ENCODE measurements at places on chromosomes 5 and 9. TPM values are rescaled to one million over a fixed set of nuclear protein-coding genes. Genes with fewer than 3 reads are reported as not detected.

Gene PCDH12
- 4.5 TPM for total RNA-seq

Gene FOXI1
- not detected for total RNA-seq

Gene CD274
- total RNA-seq: 2.2 TPM

Gene CEP72
- 3.3 TPM for total RNA-seq

Gene SPATA31E1
- total RNA-seq: not detected

Gene SPIN1
- total RNA-seq: 59.9 TPM

Gene DRD1
- not detected for total RNA-seq

Gene CARD6
- total RNA-seq: 16.1 TPM

Gene C5orf46
- total RNA-seq: not detected

Gene SPATA6L
- 4.5 TPM for total RNA-seq

Gene PAXX
- total RNA-seq: 72.1 TPM

Gene PCDHA4
- 2.1 TPM for total RNA-seq

Gene ADGRV1
- total RNA-seq: 0.90 TPM

Gene ORM1
- not detected for total RNA-seq

Gene TMEM267
- total RNA-seq: 12.7 TPM

- DNase-seq: no peak
- no peak overlapping the region for H3K27ac ChIP-seq
- H3K36me3 ChIP-seq: no peaks in the 10 kb centered on the region
- H3K4me1 ChIP-seq: no peaks in the 10 kb centered on the region
- no peak overlapping the region for H3K4me3 ChIP-seq
- H3K27me3 ChIP-seq: no peaks in the 10 kb centered on the region
These were observed 107.1 kb upstream of the MSX2 start for GRCh38 chr5:174617285-174617684.

DNA sequence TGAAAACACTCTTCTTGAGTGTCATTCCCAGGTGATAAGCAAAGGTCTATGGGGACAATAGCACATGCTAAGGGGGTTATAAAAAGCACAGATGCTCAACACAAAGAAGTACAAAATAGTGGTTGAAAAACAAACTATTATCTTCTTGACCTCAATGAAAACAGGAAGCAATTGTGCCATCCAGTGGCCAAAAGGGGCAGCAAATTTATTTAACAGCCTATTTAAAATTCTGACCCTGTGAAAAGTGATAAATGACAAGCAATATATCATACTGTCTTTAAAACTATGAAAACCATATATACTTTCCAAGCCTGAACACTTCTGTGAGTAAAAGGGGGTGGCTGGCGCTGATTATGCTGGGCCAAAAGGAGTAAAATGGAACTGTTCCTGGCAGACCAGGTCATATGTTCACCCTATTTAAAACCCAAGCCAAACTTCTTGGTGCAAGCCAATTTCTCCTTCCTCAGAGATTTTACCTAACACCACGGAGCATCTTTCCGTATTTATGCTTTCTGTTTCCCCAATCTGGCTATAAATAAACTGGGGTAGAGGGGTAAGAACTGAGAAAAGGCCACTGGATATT, 29.7 kb downstream of the TEX10 start:
- H3K27ac ChIP-seq: no peak overlapping the region
- no peaks in the 10 kb centered on the region for H3K27me3 ChIP-seq
- no peak overlapping the region for H3K4me3 ChIP-seq
- H3K4me1 ChIP-seq: no peaks in the 10 kb centered on the region
- peaks cover 45% of the 10 kb centered on the region for H3K36me3 ChIP-seq

- no peaks in the 10 kb centered on the region for H3K4me1 ChIP-seq
- no peak for DNase-seq
- H3K27me3 ChIP-seq: no peaks in the 10 kb centered on the region
- no peaks in the 10 kb centered on the region for H3K36me3 ChIP-seq
These were observed 76.1 kb downstream of the FNIP1 start for GRCh38 chr5:131720714-131721113.

- no peaks in the 10 kb centered on the region for H3K27me3 ChIP-seq
- H3K4me1 ChIP-seq: no peaks in the 10 kb centered on the region
- no peak overlapping the region for H3K4me3 ChIP-seq
These were observed 139.1 kb downstream of the BASP1 start for GRCh38 chr5:17356551-17356950.

DNA sequence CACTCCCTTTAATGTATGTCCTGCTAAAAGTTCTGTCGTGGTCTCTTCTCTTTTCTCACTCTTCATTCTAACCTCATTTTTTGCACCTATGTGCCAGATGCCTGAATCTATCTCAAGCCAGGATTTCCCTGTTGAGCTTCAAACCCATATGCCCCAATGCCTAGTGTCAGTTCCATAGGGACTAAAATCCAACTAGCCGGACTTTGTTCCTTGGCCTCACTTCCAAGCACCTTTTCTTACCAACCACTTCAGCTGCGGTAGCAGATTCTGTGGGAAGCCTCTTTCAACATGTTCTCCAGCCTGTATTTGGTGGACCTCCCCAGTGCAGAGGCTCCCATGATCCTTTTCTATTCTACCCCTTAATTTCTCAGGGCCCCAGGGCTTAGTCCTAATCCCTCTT, 17.5 kb downstream of the C9orf57 start:
- no peak for DNase-seq
- no peak overlapping the region for H3K4me3 ChIP-seq
- no peaks in the 10 kb centered on the region for H3K36me3 ChIP-seq

DNA sequence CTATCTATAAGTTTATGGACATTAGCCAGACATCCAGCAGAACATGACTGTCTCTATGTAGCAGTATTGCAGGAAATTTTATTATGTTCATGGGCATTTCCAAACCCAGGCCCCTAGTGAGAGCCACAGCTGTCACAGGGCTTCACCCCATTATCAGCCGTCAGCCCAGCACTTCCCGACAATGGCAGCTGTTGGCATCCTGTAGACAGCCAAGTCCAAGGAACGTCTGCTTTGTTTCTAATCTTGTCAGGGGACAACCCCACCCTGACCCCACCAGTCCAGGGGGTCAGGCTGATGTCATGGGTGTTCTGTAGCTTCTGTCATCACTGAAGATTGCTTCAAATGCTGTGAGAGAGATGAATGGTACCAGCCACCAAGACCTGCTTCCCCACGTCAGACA, 565.3 kb upstream of the BRINP1 start:
- H3K27me3 ChIP-seq: no peaks in the 10 kb centered on the region
- H3K4me1 ChIP-seq: no peaks in the 10 kb centered on the region
- no peaks in the 10 kb centered on the region for H3K36me3 ChIP-seq
- no peak overlapping the region for H3K27ac ChIP-seq
- DNase-seq: no peak
- no peak overlapping the region for H3K4me3 ChIP-seq

DNA sequence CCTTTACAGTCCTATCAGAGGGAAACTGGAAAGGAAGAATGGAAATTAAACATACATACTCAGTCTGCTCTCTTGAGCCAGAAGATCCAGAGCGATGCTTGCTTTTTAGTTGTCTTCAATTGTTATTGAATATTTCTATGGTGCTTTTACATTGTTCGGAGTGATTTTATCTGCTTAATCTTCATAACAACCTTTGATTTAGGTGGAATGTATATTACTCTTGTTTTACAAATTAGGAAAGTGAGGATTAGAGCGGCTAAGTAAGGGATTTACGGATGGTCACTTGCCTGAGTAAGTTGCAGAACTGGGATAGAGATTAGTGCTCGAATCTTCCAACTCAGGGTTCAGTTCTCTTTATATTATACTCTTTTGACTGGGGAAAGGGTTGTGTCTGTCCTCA, 69.1 kb downstream of the PBX3 start:
- H3K27me3 ChIP-seq: no peaks in the 10 kb centered on the region
- H3K4me3 ChIP-seq: no peak overlapping the region
- no peaks in the 10 kb centered on the region for H3K4me1 ChIP-seq

GRCh38 chr9:128558431-128559310, 6.3 kb downstream of the SPTAN1 start:
- peak overlapping the region; percentile 94 for H3K27ac ChIP-seq
- no peaks in the 10 kb centered on the region for H3K36me3 ChIP-seq
- peak; percentile 76 for DNase-seq
- no peaks in the 10 kb centered on the region for H3K27me3 ChIP-seq
- peak overlapping the region; percentile 4 for H3K4me3 ChIP-seq

DNA sequence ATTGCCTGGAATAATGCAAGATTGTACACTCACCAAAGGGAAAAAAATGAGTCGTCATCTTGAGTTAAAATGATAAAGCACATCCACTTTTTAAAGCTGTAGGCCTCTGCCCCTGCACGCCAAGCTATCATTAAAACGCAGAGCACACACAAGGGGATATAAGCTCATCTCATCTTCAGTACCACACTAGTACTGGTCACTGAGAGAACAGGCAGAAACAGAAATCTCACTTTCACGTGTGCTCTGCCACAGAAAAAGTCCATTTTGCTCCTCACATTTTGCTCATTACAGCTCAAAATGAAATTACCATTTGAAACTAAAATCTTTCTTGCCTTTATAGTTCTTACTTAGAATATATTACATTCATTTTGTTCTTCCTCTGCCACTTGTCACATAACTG, 99.2 kb upstream of the SLC30A5 start:
- no peak overlapping the region for H3K4me3 ChIP-seq
- no peak overlapping the region for H3K27ac ChIP-seq
- no peaks in the 10 kb centered on the region for H3K4me1 ChIP-seq
- no peaks in the 10 kb centered on the region for H3K36me3 ChIP-seq
- no peaks in the 10 kb centered on the region for H3K27me3 ChIP-seq

GRCh38 chr9:93576258-93577077, at the start of gene PHF2:
Gene PHF2 (plus strand): TSS chr9:93576584. CDS start chr9:93576774, 190 bp downstream.
- no peak for DNase-seq
- peaks cover 30% of the 10 kb centered on the region for H3K4me1 ChIP-seq
- no peaks in the 10 kb centered on the region for H3K27me3 ChIP-seq
- H3K27ac ChIP-seq: peak within 1 kb of the TSS; percentile 97

GRCh38 chr9:121798941-121799340, 147.5 kb downstream of the DAB2IP start:
- DNase-seq: no peak
- H3K4me1 ChIP-seq: no peaks in the 10 kb centered on the region
- no peak overlapping the region for H3K4me3 ChIP-seq
- H3K27ac ChIP-seq: no peak overlapping the region
- H3K36me3 ChIP-seq: no peaks in the 10 kb centered on the region

- no peak overlapping the region for H3K27ac ChIP-seq
- no peaks in the 10 kb centered on the region for H3K4me1 ChIP-seq
- no peak overlapping the region for H3K4me3 ChIP-seq
- no peaks in the 10 kb centered on the region for H3K27me3 ChIP-seq
These were observed 463.2 kb upstream of the KLF4 start for GRCh38 chr9:107952773-107953172.

DNA sequence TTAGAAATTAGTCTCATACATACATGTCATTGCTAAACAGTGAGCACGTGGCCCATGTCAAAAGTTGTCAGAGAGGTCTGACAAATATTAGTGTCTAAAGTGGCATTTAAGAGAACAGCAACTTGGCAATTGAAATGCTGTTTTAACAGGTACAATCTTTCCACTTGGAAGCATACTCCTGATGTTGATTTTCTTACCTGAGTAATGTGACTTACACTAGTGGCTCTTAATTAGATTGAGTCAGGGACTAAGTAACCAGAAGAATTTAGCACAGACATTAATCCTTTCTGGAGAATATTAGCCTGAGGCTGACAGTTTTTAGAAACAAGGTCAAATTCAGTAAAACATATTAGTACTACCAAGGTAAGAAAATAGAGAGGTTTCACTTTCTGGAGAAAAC, 357.0 kb upstream of the ZNF608 start:
- H3K27me3 ChIP-seq: no peaks in the 10 kb centered on the region
- no peaks in the 10 kb centered on the region for H3K36me3 ChIP-seq
- DNase-seq: no peak
- no peak overlapping the region for H3K27ac ChIP-seq

GRCh38 chr5:140349244-140349643, 2.8 kb upstream of the HBEGF start:
- no peaks in the 10 kb centered on the region for H3K36me3 ChIP-seq
- no peak for DNase-seq
- peaks cover 12% of the 10 kb centered on the region for H3K4me1 ChIP-seq
- H3K4me3 ChIP-seq: no peak overlapping the region
- no peak overlapping the region for H3K27ac ChIP-seq
- no peaks in the 10 kb centered on the region for H3K27me3 ChIP-seq

- H3K4me3 ChIP-seq: no peak overlapping the region
- no peaks in the 10 kb centered on the region for H3K4me1 ChIP-seq
- H3K27ac ChIP-seq: no peak overlapping the region
- no peak for DNase-seq
- H3K36me3 ChIP-seq: peaks cover 17% of the 10 kb centered on the region
These were observed 134.9 kb downstream of the RGS3 start for GRCh38 chr9:113598451-113598850.

DNA sequence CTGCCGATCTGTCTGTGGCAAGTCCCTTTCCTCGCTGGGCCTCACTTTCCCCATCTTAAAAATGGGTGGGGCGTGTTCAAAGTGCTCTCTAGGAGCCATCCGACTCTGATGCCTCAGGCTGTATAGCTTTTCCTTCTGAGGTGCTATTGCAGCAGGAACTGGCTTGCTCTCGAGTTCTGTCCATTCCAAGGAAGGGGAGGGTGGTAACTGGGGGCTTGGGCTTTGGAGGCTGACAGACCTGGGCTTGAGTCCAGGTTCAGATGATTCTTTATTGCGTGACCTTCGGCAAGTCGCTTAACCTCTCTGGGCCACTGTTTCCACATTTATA, 139.5 kb downstream of the RGS3 start:
- no peak overlapping the region for H3K27ac ChIP-seq
- peaks cover 36% of the 10 kb centered on the region for H3K4me1 ChIP-seq
- H3K4me3 ChIP-seq: no peak overlapping the region
- no peaks in the 10 kb centered on the region for H3K27me3 ChIP-seq
- DNase-seq: no peak

GRCh38 chr9:18798106-18798505, 234.9 kb downstream of the SAXO1 start:
- H3K36me3 ChIP-seq: no peaks in the 10 kb centered on the region
- no peaks in the 10 kb centered on the region for H3K27me3 ChIP-seq
- H3K27ac ChIP-seq: no peak overlapping the region
- peaks cover 11% of the 10 kb centered on the region for H3K4me1 ChIP-seq
- no peak overlapping the region for H3K4me3 ChIP-seq
- no peak for DNase-seq

- H3K27me3 ChIP-seq: no peaks in the 10 kb centered on the region
- H3K4me3 ChIP-seq: no peak overlapping the region
- no peak for DNase-seq
- no peaks in the 10 kb centered on the region for H3K36me3 ChIP-seq
These were observed 85.2 kb downstream of the ARSB start for GRCh38 chr5:78899922-78900362.

GRCh38 chr5:135238622-135239452, 160.2 kb downstream of the MACROH2A1 start:
- H3K4me1 ChIP-seq: no peaks in the 10 kb centered on the region
- H3K27me3 ChIP-seq: no peaks in the 10 kb centered on the region
- H3K36me3 ChIP-seq: no peaks in the 10 kb centered on the region
- no peak overlapping the region for H3K4me3 ChIP-seq
- DNase-seq: no peak
- no peak overlapping the region for H3K27ac ChIP-seq

Measured in tibial nerve (tissue), 4 donors.